ENCODE measurements at places on chromosomes 12 and 14.

DNA sequence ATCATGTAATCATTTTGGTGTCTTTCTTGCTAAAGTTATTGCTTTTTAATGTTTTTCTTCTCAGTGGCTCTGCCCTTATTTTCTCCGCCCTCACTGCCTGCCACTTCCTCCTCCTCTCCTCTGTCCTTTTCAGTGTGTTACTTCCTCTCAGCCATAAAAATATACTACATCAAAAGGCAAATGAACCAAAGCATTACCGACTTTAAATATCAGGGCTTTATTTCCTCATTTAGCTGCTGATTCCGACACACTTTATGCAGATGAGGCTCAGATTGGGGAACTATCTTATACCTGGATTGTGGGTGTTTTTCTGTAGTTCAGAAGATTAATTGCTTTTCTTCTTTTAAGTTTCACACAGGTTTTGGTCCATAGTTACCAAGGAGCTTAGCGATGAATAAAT is 118.1 kb downstream of the CMAS start:
- H3K36me3 ChIP-seq = no peaks in the 10 kb centered on the region
- no peaks in the 10 kb centered on the region for H3K27me3 ChIP-seq
- H3K27ac ChIP-seq = no peak overlapping the region
- no peak for DNase-seq
- H3K4me3 ChIP-seq = no peak overlapping the region

GRCh38 chr14:63952933-63953437 is 100.2 kb downstream of the SYNE2 start:
- DNase-seq = no peak
- no peaks in the 10 kb centered on the region for H3K4me1 ChIP-seq
- H3K27ac ChIP-seq = no peak overlapping the region
- no peak overlapping the region for H3K4me3 ChIP-seq

DNA sequence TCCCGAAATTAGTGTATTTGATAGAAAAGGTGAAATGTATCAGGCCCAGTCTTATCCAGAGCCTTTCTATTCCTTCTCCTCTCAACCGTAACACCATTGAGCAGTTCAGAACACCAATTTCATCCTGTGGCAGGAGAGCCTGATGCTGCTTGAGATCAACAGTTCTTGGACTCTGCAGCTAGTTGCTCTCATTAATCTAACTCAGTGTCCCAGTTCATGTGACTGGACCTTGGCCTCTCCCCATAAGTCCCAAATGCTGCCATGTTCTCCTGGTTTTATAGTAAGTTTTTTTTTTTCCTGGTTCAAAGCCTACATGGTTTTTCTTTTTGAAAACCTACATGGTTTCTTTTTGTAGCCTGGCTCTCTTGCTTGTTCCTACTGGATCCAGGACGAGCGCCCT is 293.9 kb downstream of the ITPR2 start:
- H3K4me3 ChIP-seq = no peak overlapping the region
- H3K27ac ChIP-seq = no peak overlapping the region
- H3K27me3 ChIP-seq = no peaks in the 10 kb centered on the region
- no peaks in the 10 kb centered on the region for H3K36me3 ChIP-seq

GRCh38 chr14:88621100-88621499 is 58.3 kb downstream of the ZC3H14 start:
- no peaks in the 10 kb centered on the region for H3K36me3 ChIP-seq
- H3K4me1 ChIP-seq = no peaks in the 10 kb centered on the region
- DNase-seq = no peak
- no peak overlapping the region for H3K27ac ChIP-seq

- H3K27ac ChIP-seq = no peak overlapping the region
- no peaks in the 10 kb centered on the region for H3K27me3 ChIP-seq
- no peak for DNase-seq
- peaks cover 10% of the 10 kb centered on the region for H3K4me1 ChIP-seq
These were observed 9.9 kb downstream of the PMEL start for GRCh38 chr12:55955800-55956508.

DNA sequence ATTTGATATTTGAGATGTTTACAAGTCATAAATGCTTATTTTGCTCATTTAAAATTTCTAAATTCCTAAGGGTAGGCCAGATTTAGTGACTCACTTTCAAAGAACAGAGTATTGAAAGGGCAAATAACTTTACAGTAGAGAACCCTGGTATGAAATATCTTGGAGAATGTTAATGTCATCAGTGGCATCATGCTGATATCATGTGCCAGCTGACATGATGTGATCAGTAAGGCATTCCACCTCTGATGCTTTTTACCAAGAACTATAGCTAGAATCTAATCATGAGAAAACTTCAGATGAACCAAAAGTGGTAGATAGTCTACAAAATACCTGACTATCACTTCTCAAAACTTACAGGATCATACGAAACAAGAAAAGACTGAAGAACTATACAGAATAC is 2.9 kb upstream of the FLRT2 start:
- peaks cover 14% of the 10 kb centered on the region for H3K4me1 ChIP-seq
- DNase-seq = no peak
- H3K27ac ChIP-seq = peak overlapping the region; percentile 81
- no peak overlapping the region for H3K4me3 ChIP-seq
- H3K27me3 ChIP-seq = no peaks in the 10 kb centered on the region
- no peaks in the 10 kb centered on the region for H3K36me3 ChIP-seq

DNA sequence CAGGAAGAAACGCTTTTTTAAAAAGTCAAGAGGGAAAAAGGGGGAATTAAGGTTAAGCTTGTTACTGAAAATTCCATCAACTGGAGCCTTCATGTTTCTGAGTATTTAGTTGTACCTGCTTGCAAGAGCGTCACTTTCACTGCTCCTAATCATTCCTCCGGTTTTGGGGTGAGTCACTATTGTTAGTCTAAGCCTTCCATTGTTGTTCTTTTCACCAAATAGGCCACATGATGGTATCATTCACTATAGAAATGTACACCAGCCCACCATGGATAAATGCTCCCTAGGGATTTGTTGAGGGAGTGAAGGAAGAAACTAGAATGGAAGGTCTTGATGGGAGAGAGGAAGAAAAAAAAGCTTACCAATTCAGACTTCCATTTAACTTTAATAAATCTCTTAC is 3.0 kb downstream of the IL22 start:
- no peak overlapping the region for H3K4me3 ChIP-seq
- H3K27me3 ChIP-seq = no peaks in the 10 kb centered on the region
- no peak overlapping the region for H3K27ac ChIP-seq
- no peaks in the 10 kb centered on the region for H3K36me3 ChIP-seq

- H3K4me3 ChIP-seq = no peak overlapping the region
- H3K36me3 ChIP-seq = no peaks in the 10 kb centered on the region
- H3K4me1 ChIP-seq = peaks cover 72% of the 10 kb centered on the region
- no peaks in the 10 kb centered on the region for H3K27me3 ChIP-seq
- H3K27ac ChIP-seq = no peak overlapping the region
These were observed 144.3 kb downstream of the MED13L start for GRCh38 chr12:116133149-116133548.

GRCh38 chr14:99938376-99938775 is 126.8 kb upstream of the EVL start:
- H3K4me1 ChIP-seq = peaks cover 7% of the 10 kb centered on the region
- no peaks in the 10 kb centered on the region for H3K27me3 ChIP-seq
- H3K4me3 ChIP-seq = no peak overlapping the region
- no peak overlapping the region for H3K27ac ChIP-seq
- no peak for DNase-seq
- H3K36me3 ChIP-seq = peaks cover 20% of the 10 kb centered on the region

DNA sequence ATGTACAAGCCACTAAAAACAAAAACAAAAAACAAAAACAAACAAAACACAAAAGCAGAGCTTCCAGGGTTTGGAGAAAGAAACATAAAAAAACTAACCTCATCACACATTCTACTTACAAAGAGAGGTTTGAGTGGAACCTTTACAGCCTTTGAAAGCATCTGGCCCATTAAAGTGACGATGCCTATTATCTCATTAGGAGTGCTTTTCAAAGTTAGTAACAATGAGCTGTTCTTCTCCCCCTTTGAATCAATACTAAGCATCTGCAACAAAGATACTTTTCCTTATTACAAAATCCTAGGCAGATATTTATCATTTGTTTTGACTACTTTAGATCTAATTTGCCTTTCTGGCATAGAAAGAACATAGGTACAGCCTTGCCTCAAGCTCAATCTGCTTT is 217.3 kb downstream of the PPM1H start:
- no peaks in the 10 kb centered on the region for H3K27me3 ChIP-seq
- DNase-seq = no peak
- no peak overlapping the region for H3K4me3 ChIP-seq
- no peaks in the 10 kb centered on the region for H3K36me3 ChIP-seq

- DNase-seq = no peak
- H3K4me1 ChIP-seq = peaks cover 39% of the 10 kb centered on the region
- peak overlapping the region; percentile 59 for H3K27ac ChIP-seq
- H3K4me3 ChIP-seq = peak overlapping the region; percentile 90
- H3K27me3 ChIP-seq = no peaks in the 10 kb centered on the region
- H3K36me3 ChIP-seq = no peaks in the 10 kb centered on the region
These were observed 484 bp downstream of the ALKBH1 start for GRCh38 chr14:77707355-77707723.

- H3K4me1 ChIP-seq = no peaks in the 10 kb centered on the region
- H3K36me3 ChIP-seq = no peaks in the 10 kb centered on the region
- no peaks in the 10 kb centered on the region for H3K27me3 ChIP-seq
- H3K27ac ChIP-seq = no peak overlapping the region
- H3K4me3 ChIP-seq = no peak overlapping the region
- no peak for DNase-seq
These were observed 148.8 kb upstream of the CRY1 start for GRCh38 chr12:107242189-107242588.

DNA sequence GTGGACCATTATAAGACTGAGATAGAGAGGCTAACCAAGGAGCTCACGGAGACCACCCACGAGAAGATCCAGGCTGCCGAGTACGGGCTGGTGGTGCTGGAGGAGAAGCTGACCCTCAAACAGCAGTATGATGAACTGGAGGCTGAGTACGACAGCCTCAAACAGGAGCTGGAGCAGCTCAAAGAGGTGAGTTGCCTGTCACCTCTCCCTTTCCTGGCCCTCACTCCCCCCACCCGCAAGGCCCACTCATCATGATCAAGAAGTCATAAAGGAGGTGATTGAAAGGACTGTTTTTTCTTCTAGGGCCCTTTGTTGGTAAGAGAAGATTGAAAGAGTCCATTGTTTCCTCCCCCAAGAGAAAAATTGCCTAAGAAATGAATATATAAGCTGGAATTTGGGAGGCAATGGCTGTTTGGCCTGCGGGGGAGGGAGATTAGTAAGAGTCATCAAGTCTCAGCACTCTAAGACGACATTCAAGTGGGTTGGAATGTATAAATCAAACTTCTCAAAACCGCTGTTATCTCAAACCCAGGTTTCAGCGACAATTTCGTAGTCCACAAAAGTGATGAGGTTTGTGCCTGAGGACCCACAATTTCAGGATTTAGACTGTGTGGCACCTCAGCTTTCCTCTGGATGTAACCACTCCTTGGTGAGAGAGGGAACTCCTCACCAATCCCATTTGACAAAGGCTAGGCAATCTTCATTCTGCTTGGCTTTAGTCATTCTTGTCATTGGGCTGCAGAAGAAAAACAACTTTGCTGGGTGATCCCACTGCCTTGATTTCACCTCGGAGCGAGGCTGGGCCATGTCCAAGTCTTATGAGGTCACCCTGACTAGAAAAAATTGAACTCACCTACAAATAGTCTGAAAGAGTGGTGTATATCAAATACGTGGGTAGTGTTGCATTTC is 966 bp downstream of the BICD1 start:
- no peaks in the 10 kb centered on the region for H3K36me3 ChIP-seq
- H3K27ac ChIP-seq = peak overlapping the region; percentile 82
- no peaks in the 10 kb centered on the region for H3K27me3 ChIP-seq
- peaks cover 31% of the 10 kb centered on the region for H3K4me1 ChIP-seq

DNA sequence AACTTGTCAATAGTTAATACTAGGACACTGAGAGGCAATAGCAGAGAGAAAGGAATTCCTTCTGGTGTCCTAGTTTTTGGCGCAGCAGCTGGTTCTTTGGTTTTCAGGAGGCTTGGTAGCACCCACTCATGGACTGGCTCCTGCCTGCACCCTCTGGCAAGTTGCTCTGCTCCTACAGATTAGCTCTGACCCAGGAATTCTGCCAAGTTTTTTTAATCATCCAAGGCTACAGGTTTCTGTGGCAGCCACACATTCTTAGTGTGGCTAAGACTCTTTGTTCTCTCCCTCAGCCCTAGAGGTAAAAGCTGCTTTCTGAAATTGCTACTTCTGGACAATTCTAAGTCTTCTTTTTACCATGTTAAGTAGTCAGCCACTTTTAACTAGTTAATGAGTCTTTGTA is 72.0 kb upstream of the FKBP4 start:
- H3K4me1 ChIP-seq = no peaks in the 10 kb centered on the region
- no peak for DNase-seq
- no peak overlapping the region for H3K4me3 ChIP-seq
- H3K36me3 ChIP-seq = no peaks in the 10 kb centered on the region
- no peaks in the 10 kb centered on the region for H3K27me3 ChIP-seq

DNA sequence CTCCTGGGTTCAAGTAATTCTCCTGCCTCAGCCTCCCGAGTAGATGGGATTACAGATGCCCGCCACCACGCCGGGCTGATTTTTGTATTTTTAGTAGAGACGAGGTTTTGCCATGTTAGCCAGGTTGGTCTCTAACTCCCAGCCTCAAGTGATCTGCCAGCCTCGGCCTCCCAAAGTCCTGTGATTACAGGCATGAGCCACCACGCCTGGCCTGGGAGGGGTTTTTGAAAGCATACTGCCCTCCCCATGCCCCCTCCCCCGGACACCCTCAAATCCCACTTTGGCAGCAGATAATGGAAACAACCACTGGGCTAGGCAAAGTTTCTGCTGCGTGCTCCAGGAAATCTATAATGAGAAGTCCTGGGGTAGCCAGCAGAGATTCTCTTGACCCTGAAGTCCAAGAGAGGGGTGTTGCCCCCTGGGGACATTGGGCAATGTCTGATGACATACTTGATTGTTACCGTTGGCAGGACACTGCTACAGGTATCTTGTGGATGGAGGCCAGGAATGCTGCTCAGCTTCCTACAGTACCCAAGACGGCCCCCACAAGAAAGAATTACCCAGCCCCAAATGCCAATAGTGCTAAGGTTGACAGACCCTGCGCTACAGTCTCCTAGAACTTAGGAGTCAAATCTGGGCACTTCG is 18.7 kb upstream of the FBXO21 start:
- H3K36me3 ChIP-seq = no peaks in the 10 kb centered on the region
- no peak overlapping the region for H3K4me3 ChIP-seq
- no peaks in the 10 kb centered on the region for H3K27me3 ChIP-seq
- H3K27ac ChIP-seq = no peak overlapping the region
- DNase-seq = no peak

- no peak overlapping the region for H3K27ac ChIP-seq
- H3K27me3 ChIP-seq = no peaks in the 10 kb centered on the region
- H3K4me1 ChIP-seq = no peaks in the 10 kb centered on the region
- no peaks in the 10 kb centered on the region for H3K36me3 ChIP-seq
These were observed 47.5 kb downstream of the IFNG start for GRCh38 chr12:68111995-68112394.

GRCh38 chr12:78087363-78087675 is 256.6 kb downstream of the NAV3 start:
- H3K4me1 ChIP-seq = no peaks in the 10 kb centered on the region
- no peak for DNase-seq
- no peaks in the 10 kb centered on the region for H3K27me3 ChIP-seq
- no peak overlapping the region for H3K4me3 ChIP-seq
